Temporal lobe (tissue), 4 donors: ENCODE measurements at places on chromosomes 12 and 14. TPM values are rescaled to one million over a fixed set of nuclear protein-coding genes. Genes with fewer than 3 reads are reported as not detected.

ZFHX2 gene
- 1.5 TPM for total RNA-seq

TAS2R8 gene
- total RNA-seq = 0.49 TPM

INHBC gene
- total RNA-seq = not detected

ART4 gene
- total RNA-seq = 0.25 TPM

ANO2 gene
- 2.0 TPM for total RNA-seq

RPGRIP1 gene
- not detected for total RNA-seq

KCNC2 gene
- total RNA-seq = 16.5 TPM
